ENCODE measurements at places on chromosomes 4 and X. TPM values are rescaled to one million over a fixed set of nuclear protein-coding genes. Genes with fewer than 3 reads are reported as not detected.

Gene GRSF1
- 38.0 TPM for total RNA-seq

Gene FAM47A
- total RNA-seq, result not detected

Gene SLITRK4
- not detected for total RNA-seq

Gene LSM6
- 68.8 TPM for total RNA-seq

Gene LNX1
- total RNA-seq, result 0.39 TPM

Gene H2AZ1
- 866 TPM for total RNA-seq

Gene ITGB1BP2
- 2.2 TPM for total RNA-seq

Gene GYPE
- total RNA-seq, result not detected

Gene ENPP6
- total RNA-seq, result not detected

Gene GRIA2
- total RNA-seq, result not detected

Gene OFD1
- 7.2 TPM for total RNA-seq

Gene DDX60
- total RNA-seq, result 43.9 TPM

Gene NAP1L2
- total RNA-seq, result 0.62 TPM

Gene UGT2B15
- total RNA-seq, result not detected

Gene DDX53
- 1.6 TPM for total RNA-seq

Gene IL21
- total RNA-seq, result not detected
